Stimulated activated CD8-positive, alpha-beta memory T cell treated with anti-CD3 and anti-CD28 coated beads, Interleukin-12 subunit alpha, Interleukin-12 subunit beta, amount 100 ng/mL, for 1 hour (primary cell): ENCODE measurements at places on chromosomes 7 and 10.

DNA sequence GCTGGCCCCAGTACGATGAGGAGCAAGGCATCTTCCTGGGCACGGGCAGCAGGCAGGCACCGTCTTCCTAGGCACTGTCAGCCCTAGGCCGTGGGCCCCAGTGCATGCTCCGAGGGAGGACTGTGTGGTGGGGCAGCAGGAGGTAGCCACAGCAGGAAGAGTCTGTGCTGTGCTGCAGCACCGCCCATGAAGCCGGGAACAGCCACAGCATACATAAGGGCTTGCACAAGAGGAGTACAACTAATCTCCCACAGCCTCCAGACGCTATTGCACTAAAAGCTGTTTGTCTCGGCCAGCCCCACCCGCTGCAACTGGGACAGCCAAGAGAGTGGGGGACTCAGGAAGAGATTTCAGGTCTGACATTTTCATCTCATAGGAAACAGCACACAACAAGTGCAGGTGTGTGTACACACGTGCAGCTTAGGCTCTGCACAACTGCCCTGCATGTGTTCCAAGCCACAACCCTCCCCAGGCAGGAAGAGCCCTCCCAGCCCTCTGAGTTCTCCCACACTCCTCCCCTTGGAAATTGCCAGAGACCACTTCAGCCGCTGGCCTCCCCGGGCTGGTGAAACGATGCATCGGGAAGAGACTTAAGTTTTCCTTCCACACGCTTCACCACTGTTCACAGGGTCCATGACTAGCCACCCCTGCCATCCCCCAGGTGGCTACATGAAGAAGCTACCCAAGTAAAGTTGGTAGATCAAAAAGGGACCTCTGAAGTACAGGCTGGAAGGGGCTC, 88.1 kb upstream of the DDC start:
- DNase-seq = no peak

DNA sequence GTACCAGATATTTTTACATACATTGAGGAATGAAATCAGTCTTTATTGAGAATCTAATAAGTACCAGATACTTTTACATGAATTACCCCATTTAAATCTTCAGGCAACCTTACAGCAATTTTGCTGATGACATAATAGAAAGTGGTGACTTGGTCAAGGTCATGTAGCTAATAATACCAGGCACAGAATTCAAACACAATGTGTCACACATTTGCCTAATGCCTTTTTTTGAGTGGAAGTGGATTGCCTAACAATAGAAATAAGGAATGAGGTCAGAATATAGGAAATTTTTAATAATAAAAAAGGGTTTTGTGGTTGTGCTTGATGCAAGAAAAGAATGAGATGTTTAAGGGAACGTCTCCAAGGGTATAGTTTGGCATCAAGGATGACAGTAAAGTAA, 466.6 kb upstream of the IGFBP3 start:
- no peak for DNase-seq

- DNase-seq = no peak
Observed at GRCh38 chr10:81116990-81117389, 579.3 kb downstream of the SH2D4B start.

GRCh38 chr7:15584575-15584974, 22.8 kb upstream of the AGMO start:
- DNase-seq = no peak

GRCh38 chr10:68501691-68502090, 25.6 kb downstream of the SLC25A16 start:
- no peak for DNase-seq

DNA sequence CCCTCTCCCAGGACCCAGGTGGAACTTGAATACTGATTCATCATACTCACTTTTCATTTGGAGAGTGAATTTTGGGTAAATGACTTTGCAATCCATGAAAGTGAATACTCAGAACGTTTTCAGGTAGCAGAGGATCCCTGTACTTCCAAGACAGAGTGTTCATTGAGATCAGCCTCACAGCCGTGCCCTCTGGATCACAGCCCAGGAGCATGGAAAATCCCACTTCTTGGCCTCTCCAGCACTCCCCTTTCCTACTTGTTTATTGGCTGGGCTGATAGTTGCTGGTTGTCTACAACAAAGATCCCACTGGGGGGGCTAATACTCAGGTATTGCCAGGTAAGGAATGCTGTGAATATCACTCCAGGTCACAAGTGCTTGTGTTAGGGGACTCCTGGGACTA, 5.9 kb downstream of the GCK start:
- no peak for DNase-seq

DNA sequence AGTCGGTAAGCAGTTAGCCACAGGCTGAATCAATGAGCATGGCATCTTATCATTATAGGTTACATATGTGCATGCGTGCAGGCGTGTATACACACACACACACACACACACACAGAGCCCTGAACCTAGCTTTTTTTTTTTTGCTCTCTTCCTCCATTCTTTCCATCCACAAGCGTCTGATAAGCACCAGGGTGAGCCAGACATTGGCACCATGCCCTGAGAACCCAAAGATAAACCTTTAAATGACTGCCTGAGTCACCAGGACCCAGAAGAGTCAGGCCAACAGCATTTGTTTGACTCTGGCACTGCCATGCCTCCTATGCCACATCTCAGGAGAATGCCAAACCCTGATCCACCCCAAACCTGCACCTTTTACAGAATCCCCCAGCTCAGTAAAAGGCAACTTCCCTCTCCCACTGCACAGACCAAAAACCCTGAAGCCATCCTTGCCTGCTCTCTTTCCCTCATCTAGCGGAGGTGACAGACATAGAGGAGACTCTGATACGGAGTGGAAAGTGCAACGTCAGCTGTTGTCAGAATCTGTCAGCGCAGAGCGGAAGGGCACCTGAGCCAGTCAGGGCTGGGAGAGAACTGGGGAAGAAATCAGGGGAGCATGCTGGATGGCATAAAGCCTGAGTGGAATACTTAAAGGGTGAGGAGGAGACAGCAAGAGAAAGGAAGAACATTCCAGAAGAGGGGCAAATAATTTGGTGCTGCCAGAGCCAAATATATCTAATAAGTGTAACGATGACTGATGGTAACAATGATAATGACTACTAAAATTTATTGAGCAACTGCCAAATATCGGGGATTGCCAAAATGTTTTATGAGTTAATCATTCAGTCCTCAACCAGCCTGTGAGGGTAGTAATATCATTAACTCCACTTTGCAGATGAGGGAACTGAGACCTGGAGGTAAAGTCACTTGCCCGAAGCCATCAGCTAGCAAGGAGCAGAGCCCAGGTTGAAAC, 3.2 kb downstream of the PARP12 start:
- peak; percentile 52 for DNase-seq

- no peak for DNase-seq
Observed at GRCh38 chr7:43572516-43573049, 10.3 kb upstream of the STK17A start.

DNA sequence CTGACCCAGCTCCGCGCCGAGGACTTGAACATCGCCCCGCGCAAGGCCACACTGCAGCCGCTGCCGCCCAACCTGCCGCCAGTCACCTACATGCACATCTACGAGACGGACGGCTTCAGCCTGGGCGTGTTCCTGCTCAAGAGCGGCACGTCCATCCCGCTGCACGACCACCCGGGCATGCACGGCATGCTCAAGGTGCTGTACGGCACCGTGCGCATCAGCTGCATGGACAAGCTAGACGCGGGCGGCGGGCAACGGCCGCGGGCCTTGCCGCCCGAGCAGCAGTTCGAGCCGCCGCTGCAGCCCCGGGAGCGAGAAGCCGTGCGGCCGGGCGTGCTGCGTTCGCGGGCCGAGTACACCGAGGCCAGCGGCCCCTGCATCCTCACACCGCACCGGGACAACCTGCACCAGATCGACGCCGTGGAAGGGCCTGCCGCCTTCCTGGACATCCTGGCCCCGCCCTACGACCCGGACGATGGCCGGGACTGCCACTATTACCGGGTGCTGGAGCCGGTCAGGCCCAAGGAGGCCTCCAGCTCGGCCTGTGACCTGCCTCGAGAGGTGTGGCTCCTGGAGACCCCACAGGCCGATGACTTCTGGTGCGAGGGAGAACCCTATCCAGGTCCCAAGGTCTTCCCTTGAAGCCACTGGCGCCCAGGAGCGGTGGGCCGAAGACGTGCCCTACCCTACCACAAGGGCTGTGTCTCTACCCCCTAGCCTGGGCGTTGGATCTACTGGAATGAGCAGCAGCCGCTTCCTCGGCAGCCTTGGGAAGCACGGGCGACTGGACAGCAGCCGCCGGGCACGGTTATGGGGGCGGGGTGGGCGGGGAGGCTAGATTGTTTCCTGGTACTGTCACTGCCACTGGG, 945 bp downstream of the ADO start:
- DNase-seq = no peak
